ENCODE measurements at places on chromosomes 1 and 21.

DNA sequence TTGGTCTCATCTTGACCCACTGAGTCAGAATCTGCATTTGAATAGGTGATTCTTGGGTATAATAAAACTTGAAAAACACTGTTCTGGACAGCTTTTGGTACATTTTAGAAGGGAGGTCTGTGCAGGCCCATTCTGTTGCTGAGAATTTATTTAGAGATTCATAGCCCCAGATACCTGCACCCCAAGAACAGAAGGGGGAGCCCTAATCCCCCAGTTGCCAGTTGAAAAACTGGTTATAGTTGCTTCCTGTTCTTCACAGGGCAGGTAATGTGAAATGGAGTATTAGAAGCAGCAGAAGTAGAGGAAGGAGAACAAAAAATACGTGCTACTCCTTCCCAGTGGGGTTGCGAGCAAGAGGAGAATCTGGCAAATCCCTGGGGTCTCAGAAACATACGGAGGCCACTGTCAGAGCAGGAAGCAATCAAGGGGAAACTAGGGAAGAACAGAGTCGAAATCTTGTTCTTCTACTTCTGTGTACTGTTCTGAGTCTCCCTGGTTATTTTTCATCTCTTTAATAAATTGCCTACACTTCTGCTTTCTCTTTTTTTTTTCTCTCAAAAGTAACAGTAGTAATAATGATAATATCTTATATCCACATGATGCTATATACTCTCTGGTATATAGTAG is 4.6 kb upstream of the CLCA2 start:
- no peak for DNase-seq

- no peak for DNase-seq
These were observed 181.1 kb downstream of the CAMTA1 start for GRCh38 chr1:6966326-6966725.

DNA sequence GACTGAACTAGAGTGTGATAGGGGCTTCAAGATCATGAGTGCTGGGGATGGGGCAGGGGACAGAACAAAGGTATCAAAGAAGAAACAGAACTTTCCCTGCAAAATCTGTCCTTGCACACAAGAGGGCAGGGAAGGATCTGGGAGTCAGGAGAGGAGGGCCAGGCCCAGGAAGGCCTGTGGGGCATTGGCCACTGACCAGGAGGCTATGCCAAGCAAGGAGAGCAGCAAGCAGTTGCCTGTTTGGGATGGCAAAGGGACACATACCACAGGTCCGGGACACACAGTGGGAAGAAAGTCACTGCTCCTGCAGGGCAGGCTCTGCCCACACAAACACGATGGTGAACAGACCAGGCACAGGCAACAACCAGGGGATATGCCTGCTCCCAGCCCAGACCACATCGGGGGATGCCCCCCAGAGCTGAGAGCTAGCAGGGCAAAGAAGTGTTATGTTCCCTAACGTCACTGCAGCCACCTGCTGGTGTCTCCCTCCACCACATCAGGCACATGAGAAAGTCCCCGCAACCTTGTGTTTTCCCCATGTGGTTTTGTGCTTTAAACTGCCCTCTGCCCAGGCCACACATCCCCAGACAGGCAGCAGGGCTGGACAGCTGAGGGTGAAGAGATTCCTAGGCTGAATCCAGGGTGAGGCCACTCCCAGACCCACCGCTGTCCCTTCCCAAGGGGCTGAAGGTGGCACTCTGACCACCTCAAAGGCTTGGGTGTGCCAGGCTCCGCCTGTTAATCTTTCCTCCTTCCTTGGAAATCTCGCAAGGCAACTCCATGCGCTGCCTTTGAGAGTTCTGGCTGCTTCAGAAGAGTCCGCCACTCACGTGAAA is 53.6 kb downstream of the KIF21B start:
- DNase-seq = no peak

- DNase-seq = no peak
These were observed 22.8 kb upstream of the CDK18 start for GRCh38 chr1:205481629-205482151.

DNA sequence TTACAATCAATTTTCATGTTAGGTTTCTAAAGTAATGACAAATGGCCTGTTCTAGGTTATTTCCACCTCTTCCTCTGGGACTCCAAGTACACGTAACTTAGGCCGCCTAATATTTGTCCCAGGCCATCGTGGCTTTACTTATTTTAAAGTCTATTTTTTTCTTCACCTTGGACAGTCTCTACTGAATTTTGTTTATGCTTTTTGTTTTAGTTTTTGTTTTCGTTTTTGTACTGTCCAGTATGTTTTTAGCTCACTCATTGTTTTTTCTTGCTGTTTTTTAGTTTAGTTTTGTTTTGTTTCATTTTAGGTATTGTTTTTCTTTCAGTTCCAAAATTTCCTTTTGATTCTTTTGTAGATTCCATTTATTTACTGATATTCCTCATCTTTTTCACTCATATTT is 187.7 kb upstream of the RNPC3 start:
- no peak for DNase-seq

GRCh38 chr21:14877581-14878228 is 187.1 kb downstream of the NRIP1 start:
- DNase-seq = peak; percentile 38

- DNase-seq = no peak
These were observed 36.9 kb upstream of the IFI16 start for GRCh38 chr1:158972841-158973240.

GRCh38 chr1:161728376-161729226 is 7.3 kb downstream of the FCRLB start:
- no peak for DNase-seq

- DNase-seq = no peak
These were observed 41.4 kb downstream of the CDC7 start for GRCh38 chr1:91541918-91542533.

GRCh38 chr1:151457911-151458801 is 1.1 kb downstream of the POGZ start:
- DNase-seq = peak; percentile 92

DNA sequence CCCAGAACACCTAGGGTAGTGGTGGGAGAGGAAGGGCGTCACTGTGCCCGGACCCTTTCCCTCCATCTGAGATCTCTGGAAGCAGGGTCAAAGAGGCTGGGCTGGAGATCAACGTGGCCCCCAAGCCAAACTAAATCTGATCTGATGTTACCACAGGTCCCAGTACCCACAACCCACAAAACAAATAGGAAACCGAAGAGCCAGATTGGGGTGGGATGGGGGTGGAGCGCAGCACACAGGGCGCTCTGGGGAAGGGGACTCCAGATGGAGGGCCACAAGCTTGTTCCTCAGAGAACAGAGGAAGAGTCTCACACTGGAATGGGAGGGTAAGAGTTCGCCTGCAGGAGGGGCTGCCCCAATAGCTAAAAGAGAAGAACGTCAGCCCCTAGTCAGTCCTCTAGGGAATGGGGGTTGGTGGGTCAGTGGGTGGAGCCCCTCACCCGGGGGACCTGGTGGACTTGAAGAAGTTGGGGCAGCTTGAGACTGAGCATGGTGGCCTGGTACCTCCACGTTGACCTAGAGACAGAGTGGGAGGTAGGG is 1.5 kb downstream of the PAQR6 start:
- DNase-seq = no peak

DNA sequence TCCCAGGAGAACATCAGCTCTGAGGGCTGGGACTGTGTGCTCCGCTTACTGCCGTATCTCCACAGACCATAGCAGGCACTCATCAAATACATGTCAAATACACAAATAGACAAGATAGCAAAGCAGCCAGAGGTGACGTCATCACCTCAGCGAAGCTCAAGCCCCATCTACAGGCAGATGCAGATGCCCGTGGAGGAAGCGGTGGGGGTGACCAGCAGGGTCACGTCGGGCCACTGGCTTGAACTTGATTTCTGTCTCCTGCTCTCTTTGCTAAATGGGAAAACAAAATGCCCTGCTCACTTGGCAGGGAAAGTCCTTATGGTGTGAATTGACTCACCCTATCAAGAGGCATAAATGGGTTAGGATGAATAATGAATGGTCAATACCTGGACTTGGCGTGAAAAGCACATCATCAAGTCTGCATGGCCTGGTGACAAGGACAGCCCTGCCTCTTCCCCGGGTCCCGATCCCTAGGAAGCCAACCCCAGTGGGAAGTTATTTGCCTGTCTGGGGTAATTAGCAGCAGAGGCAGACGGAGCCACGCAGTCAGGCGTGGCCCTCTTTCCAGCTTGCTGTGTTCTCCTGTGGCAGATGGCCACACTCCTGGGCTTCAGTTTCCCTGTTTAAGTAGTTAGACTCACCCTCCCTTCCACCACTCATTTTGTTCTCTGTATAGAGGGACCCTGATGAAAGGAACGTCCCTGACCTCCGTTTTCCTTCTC is 536.0 kb downstream of the NPHP4 start:
- DNase-seq = no peak

DNA sequence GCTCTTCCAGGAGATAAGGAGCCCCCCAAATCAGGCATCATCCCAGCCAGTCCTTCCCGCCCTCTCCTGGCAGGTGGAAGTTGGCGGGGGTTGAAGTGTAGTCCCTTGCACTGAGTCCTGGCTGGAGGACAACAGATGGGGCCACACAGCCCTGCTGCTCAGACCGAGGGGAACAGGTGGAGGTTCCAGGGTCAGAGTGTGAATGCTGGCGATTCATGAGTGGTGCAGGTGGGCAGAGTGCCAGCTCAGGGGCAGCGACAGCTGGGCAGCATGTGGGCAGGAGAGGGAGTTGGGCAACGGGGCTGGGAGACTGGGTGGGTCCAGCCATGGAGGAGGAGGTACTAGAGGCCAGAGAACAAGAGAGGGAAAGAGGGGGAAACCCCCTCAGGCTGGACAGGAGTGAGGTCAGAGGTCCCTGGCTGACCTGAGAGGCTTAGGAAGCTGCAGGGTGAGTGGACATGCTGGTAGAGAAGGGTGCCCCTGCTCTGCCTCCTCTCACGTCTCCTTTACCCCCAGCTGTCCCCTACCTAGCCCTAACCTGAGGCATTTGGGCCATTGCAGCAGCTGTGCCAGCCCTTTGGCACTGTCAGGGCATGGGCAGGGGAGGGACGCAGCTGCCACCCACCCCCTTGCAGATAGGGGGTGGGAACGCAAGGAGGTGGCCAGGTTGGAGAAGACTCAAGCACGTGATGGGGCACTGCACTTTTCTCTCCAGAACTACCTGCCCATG is 11.3 kb upstream of the ADORA1 start:
- DNase-seq = no peak

DNA sequence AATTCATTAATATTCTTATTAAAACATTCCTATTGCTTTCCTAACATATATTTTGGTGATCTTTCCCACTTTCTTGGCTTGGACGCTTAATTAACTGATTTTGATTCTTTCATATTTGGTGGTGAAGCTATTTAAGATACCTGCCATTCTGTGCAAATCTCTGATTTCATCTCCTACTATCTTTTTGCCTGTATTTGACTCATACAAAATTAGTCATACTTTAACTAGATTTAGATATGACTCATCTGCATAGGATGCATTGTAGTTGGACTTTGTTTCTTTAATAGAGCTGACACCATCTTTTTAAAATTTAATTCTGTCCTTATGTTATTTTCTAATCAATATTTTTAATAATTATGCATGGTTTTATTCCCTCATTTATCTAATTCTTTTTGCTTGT is 93.8 kb upstream of the PLPPR4 start:
- peak; percentile 53 for DNase-seq

DNA sequence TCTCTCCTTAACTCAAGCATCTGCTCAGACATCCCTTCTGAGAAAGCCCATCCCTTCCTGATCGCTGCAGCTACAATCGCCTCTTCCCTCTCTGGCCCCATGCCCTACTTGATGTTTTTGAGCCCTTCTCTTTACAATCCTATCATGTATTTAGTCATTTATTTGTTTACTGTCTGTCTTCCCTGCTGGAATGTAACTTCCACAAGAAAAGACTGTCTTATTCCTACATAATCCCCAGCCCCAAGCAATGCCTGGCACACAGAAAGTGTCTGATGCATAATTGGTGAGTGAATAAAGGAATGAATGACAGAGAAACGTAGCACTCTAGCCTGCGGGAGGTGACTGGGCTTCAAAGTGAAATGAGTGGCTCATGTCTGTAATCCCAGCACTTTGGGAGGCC is 25.4 kb downstream of the ECE1 start:
- no peak for DNase-seq

GRCh38 chr1:34479731-34480130 is 275.1 kb upstream of the GJB5 start:
- DNase-seq = no peak

DNA sequence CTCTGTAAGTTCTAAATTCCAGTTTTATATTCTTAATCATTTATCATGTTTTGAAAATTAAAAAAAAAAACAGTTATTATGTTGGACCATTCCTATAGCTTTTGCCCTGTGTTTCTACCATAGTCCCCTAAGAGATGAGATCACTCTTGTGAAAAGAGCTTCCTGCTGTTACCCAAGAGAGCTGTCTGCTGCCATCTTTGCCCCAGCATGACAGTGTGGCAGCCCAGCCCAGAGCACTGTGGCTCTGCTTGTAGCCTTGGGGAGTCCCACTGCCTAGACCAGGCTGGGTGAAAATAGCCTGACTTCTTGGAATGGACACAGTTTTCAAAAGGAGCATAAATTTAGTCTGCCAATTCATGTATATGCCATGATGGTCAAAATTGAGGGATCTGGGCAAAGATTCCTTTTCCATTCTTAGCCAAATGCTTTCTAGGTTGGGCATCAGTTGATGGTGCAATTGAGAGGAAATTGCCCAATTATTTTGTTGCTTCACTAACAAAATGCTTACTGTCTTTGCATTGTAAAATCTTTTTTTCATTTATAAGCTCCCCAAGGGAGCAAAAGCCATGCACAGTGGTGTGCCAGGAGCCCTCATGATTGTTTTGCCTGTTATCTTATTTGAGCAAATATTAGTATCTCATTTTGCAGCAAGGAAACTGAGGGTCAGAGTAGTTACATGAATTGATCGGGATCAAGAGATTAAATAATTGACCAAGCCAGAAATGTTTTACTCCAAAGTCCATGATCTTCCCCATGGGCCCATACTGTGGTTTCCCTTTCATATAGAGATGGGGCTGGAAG is 72.8 kb downstream of the ETS2 start:
- DNase-seq = no peak

- DNase-seq = peak; percentile 25
These were observed 37.9 kb downstream of the FABP3 start for GRCh38 chr1:31335007-31335406.

DNA sequence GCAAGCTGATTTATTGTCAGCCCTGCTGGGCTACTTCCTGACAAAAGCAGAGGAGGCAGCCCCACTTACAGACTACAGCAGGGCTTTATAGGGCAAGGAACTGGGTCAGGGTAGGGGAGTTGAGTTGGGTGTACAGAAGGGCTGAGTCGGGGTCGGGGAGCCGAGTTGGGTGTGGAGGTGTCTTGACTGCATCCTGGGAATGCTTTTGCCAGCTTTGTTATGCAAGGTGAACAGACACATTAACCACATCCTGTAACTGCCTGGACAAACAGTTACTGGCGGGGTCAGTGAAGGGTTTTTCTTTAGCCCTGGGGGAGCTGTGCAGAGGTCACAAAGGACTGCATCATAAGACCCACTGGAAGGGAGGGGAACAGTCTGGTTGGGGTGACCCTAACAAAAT is 39.1 kb upstream of the GBP5 start:
- peak; percentile 15 for DNase-seq
